Common myeloid progenitor, CD34-positive (primary cell): ENCODE measurements at places on chromosomes 7 and 10.

DNA sequence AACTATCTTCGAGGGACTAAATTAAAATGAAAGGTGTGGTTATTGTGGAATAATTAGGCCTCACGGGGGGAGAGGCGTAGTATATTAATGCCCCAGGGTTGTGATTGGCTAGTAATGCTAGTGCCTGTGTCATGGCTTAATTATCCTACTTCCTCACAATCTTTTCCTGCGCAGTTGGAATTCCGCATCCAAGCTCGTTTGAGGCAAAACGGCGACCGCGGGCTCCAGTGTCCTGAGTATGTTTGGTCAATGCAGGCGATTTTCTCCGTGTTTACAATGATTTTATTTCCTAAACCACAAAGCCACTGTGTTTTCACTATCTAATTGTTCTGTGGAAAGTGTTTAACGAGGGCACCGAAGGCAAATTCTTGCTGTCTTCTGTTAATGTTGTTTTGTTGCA, 282.9 kb downstream of the CELF2 start:
- DNase-seq, result no peak
- peaks cover 93% of the 10 kb centered on the region for H3K36me3 ChIP-seq
- H3K4me3 ChIP-seq, result no peak overlapping the region
- H3K27me3 ChIP-seq, result no peaks in the 10 kb centered on the region
- no peaks in the 10 kb centered on the region for H3K4me1 ChIP-seq

- H3K36me3 ChIP-seq, result no peaks in the 10 kb centered on the region
- H3K4me3 ChIP-seq, result no peak overlapping the region
- H3K27me3 ChIP-seq, result no peaks in the 10 kb centered on the region
- no peak for DNase-seq
- H3K27ac ChIP-seq, result no peak overlapping the region
These were observed 54.0 kb upstream of the ADGRA1 start for GRCh38 chr10:133033742-133034048.

DNA sequence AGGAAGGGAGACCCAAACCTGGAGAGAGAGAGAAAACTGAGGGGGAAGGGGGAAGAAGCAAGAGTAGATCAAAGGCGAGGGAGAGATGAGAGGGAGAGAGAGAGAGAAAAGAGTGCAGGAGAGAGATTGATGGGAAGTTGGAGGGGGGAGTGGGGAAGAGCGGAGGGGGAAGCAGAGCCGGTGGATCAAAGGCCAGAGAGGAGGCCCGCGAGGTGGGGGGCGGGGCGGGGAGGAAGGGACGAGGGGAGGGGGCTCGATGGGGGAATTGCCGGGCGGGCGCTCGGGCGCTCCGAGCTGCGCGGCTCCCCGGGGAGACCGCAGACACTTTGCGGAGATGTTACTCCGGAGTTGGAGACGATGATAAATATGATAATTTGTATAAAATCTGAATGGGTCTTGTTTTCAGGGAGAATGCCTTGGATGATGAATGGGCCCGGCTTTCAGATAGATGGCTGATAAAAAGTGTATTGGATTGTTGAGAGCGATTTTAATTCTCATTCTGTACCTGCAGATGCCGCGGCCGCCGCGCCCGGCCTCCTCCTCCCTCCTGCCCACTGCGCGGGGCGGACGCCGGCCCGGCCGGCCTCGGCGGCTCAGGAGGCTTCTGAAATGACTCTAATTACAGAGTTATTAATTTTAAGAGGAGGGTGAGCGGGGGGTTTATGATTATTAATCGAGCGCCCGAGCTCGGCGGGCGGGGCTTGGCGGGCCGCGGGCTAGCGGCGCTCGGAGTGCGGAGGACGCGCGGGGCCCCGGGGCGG, 21.4 kb upstream of the PAX2 start:
- no peak overlapping the region for H3K4me3 ChIP-seq
- no peak for DNase-seq
- H3K4me1 ChIP-seq, result peaks cover 9% of the 10 kb centered on the region
- H3K27ac ChIP-seq, result no peak overlapping the region

- no peak overlapping the region for H3K4me3 ChIP-seq
- H3K27ac ChIP-seq, result no peak overlapping the region
- H3K4me1 ChIP-seq, result no peaks in the 10 kb centered on the region
- no peak for DNase-seq
- H3K36me3 ChIP-seq, result no peaks in the 10 kb centered on the region
- H3K27me3 ChIP-seq, result no peaks in the 10 kb centered on the region
These were observed 62.1 kb downstream of the TPST1 start for GRCh38 chr7:66267249-66267648.

- DNase-seq, result no peak
- H3K4me1 ChIP-seq, result no peaks in the 10 kb centered on the region
- no peak overlapping the region for H3K4me3 ChIP-seq
- no peaks in the 10 kb centered on the region for H3K27me3 ChIP-seq
These were observed 288.2 kb downstream of the POU6F2 start for GRCh38 chr7:39265641-39266591.

- no peak for DNase-seq
- no peaks in the 10 kb centered on the region for H3K4me1 ChIP-seq
- H3K4me3 ChIP-seq, result no peak overlapping the region
- H3K36me3 ChIP-seq, result no peaks in the 10 kb centered on the region
These were observed 584.9 kb upstream of the COBL start for GRCh38 chr7:51901489-51901840.

DNA sequence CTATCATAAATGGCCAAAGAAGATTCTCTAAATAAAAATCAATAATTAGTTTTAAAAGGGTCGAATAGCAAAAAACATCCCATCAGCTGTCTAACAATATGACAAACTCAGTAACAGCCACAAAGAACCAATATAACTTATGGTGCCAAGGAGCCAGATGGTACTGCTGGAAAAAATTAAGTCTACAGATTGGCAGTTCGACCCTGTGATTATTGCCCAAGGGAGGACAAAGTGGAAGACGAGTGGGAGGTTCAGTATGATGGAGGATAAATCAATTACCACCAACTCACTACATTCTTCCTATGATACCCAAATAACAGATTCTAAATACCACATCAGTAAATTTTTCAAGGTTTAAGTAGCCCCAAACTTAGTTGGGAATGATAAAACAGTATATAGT, 49.0 kb downstream of the SKAP2 start:
- H3K27me3 ChIP-seq, result no peaks in the 10 kb centered on the region
- H3K27ac ChIP-seq, result no peak overlapping the region
- no peak overlapping the region for H3K4me3 ChIP-seq
- no peaks in the 10 kb centered on the region for H3K4me1 ChIP-seq
- H3K36me3 ChIP-seq, result no peaks in the 10 kb centered on the region
- no peak for DNase-seq

- no peaks in the 10 kb centered on the region for H3K27me3 ChIP-seq
- H3K4me1 ChIP-seq, result no peaks in the 10 kb centered on the region
These were observed 52.0 kb upstream of the SMNDC1 start for GRCh38 chr10:110356628-110357245.

- H3K27me3 ChIP-seq, result no peaks in the 10 kb centered on the region
- H3K4me3 ChIP-seq, result no peak overlapping the region
- no peaks in the 10 kb centered on the region for H3K4me1 ChIP-seq
- H3K27ac ChIP-seq, result no peak overlapping the region
- no peak for DNase-seq
These were observed 152.6 kb downstream of the JMJD1C start for GRCh38 chr10:63313066-63313717.

- peaks cover 4% of the 10 kb centered on the region for H3K36me3 ChIP-seq
- peak overlapping the region; percentile 97 for H3K27ac ChIP-seq
- peaks cover 75% of the 10 kb centered on the region for H3K4me1 ChIP-seq
- peak overlapping the region; percentile 85 for H3K4me3 ChIP-seq
- DNase-seq, result peak; percentile 95
These were observed 94.0 kb downstream of the ELMO1 start for GRCh38 chr7:37354656-37355131.

DNA sequence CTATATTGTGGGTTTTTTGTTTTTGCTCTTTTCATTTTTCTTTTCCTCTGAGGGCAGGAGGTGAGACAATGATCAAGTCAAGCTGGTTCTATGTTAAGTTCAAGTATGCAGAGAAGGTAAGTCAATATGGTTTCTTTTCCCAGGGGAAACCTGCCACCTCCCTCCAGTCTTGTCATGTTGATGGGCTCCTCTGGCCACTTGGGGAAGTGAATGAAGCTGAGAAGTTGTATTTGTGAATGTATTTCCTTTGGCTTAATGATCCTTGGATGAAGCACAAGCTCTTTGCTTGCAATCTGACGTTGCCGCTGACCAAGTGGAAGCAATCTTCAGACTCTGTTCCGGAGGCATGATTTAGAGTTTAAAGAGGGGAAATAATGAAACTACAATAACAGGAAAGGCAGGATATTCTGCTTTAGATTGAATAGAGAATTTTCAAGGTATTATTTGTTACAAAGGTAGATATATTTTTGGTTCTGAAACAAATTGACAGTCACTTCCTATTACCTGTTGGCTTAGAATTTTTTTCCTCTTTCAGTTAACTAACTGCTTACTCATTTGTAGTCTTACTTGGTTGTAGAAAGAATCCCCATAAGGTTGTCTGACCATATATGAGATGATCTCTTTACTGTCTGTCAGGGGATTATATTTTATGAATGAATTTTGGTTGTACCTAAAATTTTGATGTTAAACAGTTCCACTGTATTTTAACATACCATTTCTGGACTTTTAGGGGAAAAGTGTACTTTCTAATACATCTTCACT, 369.6 kb downstream of the AUTS2 start:
- H3K4me1 ChIP-seq, result peaks cover 4% of the 10 kb centered on the region
- H3K27ac ChIP-seq, result no peak overlapping the region
- H3K27me3 ChIP-seq, result no peaks in the 10 kb centered on the region

DNA sequence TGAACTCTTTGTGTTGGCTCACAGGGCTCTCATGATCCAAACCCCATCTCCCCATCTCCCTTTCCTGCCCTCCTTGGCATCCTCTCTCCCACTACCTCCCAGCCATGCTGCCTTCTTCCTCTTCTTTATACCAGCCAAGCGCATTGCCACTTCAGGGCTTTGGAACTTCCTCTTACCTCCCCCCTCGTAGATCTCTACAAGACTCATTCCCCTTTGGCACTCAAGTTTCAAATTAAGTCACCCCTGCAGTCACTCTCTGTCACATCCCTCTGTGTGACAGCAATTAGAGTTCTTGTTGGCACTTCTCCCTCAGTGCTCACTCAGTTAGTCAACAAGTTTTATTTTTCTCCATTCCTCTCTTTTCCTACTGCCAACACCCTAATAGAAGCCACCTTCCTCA, 20.8 kb upstream of the NRP1 start:
- H3K27me3 ChIP-seq, result no peaks in the 10 kb centered on the region
- no peaks in the 10 kb centered on the region for H3K4me1 ChIP-seq
- H3K36me3 ChIP-seq, result no peaks in the 10 kb centered on the region
- H3K4me3 ChIP-seq, result no peak overlapping the region
- H3K27ac ChIP-seq, result no peak overlapping the region

- DNase-seq, result no peak
- no peaks in the 10 kb centered on the region for H3K27me3 ChIP-seq
- H3K4me1 ChIP-seq, result no peaks in the 10 kb centered on the region
These were observed 646.7 kb downstream of the PARD3 start for GRCh38 chr10:34168439-34168838.

GRCh38 chr10:112619556-112619955, 172.5 kb downstream of the VTI1A start:
- DNase-seq, result no peak
- no peak overlapping the region for H3K4me3 ChIP-seq
- H3K27ac ChIP-seq, result no peak overlapping the region
- no peaks in the 10 kb centered on the region for H3K36me3 ChIP-seq

- H3K4me1 ChIP-seq, result no peaks in the 10 kb centered on the region
- no peak for DNase-seq
- H3K4me3 ChIP-seq, result no peak overlapping the region
- no peaks in the 10 kb centered on the region for H3K27me3 ChIP-seq
These were observed 35.0 kb upstream of the MRPS16 start for GRCh38 chr10:73287441-73287840.

DNA sequence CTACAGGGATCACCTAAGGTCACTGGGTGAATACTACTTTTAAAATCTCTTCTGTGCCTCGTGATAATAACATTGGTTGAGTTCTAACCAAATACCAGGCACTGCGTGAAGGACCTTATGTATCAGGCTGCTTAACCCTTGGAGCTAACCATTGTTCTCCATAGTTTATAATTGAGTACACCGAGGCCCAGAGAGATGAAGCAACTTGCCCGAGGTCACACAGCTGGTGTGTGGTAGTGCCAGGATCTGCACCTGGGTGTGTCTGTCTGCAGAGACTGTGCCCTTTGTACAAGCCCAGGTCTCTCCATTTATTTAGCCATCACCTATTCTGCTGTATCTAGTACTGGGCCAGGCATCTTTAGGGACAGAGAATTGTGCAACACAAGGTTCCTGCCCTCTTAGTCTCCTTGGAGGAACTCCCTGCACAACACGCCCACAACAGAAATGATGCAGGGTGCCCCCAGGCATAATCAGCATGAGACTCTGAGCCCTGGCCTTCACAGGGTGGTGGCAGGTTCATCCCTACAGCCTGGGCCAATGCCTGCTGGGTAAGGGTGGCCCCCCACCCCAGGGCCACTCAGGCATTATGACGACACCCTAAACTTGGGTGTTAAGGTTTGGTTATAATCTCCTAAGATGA, 31.5 kb downstream of the UNC5B start:
- H3K4me1 ChIP-seq, result peaks cover 78% of the 10 kb centered on the region
- no peaks in the 10 kb centered on the region for H3K27me3 ChIP-seq
- peak overlapping the region; percentile 40 for H3K4me3 ChIP-seq
- no peak overlapping the region for H3K27ac ChIP-seq
- H3K36me3 ChIP-seq, result no peaks in the 10 kb centered on the region
- DNase-seq, result no peak

GRCh38 chr10:13335881-13336280, 12.2 kb downstream of the SEPHS1 start:
- no peaks in the 10 kb centered on the region for H3K4me1 ChIP-seq
- DNase-seq, result no peak
- H3K36me3 ChIP-seq, result peaks cover 59% of the 10 kb centered on the region

DNA sequence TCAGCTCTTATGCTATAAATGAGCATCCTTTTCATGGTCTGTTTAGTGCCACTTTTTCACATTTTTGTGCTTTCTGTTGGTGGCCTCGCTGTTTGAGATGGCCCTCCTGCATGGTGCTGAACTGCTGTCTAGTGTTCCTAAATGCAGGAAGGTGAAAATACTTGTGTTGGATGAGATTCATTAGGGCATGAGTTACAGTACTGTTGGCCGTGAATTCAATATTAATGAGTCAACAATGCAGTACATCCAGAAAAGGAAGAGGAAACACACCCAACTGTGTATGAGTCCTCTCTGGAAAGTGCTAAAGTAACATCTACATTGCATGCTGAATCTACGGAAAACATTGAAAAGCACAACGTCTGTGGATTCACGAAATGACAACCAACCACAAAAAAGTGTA, 124.0 kb downstream of the HERPUD2 start:
- H3K4me1 ChIP-seq, result peaks cover 9% of the 10 kb centered on the region
- no peaks in the 10 kb centered on the region for H3K36me3 ChIP-seq
- no peak overlapping the region for H3K27ac ChIP-seq
- no peak for DNase-seq

DNA sequence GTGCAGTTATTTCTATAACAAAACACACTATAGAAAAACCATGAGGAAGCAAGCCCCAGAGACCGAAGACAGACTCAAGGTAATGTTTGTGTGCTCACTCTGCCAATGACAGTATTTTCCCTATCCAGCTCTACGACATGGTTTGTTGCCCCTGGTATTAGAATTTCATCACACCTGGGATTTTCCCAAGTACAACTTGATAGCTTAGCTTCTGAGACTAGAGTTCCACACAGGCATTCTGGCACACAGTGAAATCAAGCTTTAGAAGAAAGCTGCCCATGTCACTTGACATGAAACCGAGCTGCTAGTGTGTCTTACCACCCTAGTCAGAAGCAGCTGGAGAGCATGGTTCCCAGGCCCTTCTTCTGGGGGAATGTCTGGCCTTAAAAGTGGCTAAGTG, 44.1 kb upstream of the AKR1E2 start:
- no peak overlapping the region for H3K27ac ChIP-seq
- no peak for DNase-seq
- H3K27me3 ChIP-seq, result no peaks in the 10 kb centered on the region
- no peak overlapping the region for H3K4me3 ChIP-seq
- H3K4me1 ChIP-seq, result no peaks in the 10 kb centered on the region
